ENCODE measurements at places on chromosomes 4 and X.

GRCh38 chr4:150007512-150007911 lies 70.7 kb upstream of the DCLK2 start:
- no peak for DNase-seq

GRCh38 chr4:178745203-178745602 lies 1303.0 kb upstream of the AGA start:
- no peak for DNase-seq

GRCh38 chr4:119172223-119172622 lies 36.6 kb downstream of the MYOZ2 start:
- no peak for DNase-seq

GRCh38 chr4:26468283-26468949 lies 21.9 kb downstream of the CCKAR start:
- no peak for DNase-seq

GRCh38 chrX:46635186-46635585 lies 61.6 kb downstream of the CHST7 start:
- DNase-seq = no peak

GRCh38 chrX:70234355-70234754 lies at the start of gene AWAT1:
AWAT1 (plus strand) TSS chrX:70234655; CDS start chrX:70234696, 41 bp downstream.
- no peak for DNase-seq

DNA sequence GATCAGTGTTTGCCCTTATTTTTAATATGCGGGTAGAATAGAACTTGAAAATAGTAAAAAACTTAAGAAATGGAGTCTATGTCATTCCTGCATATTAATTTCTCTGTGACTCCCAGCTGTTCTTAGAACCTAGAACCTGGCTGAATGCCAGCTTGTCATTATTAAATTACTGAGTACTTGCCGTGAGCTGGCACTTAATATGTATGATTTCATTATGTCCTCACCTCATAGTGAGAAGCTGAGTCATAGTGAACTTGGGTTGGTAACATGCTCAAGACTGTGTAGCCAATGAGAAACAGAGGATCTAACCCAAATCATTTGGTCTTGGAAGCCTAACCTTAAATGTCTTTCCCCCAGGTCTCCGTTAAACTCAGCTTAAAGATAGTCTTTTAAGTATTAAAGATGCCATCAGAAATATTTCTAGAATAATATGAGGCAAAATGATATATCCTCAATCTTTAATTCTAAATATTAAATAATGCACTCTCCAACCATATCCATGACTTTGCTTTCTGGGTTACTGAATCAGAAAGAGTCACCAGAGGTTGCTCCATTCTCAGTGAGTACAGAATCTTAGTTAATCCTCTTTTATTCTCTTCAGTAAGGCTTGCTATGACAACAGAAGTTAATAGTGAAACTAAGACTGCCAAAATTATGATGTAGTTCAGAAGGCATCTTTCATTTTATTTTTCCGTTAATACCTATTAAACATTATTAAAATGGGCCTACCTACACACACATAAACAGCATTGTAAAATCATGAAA lies 58.6 kb upstream of the TLL1 start:
- no peak for DNase-seq

- no peak for DNase-seq
Observed at GRCh38 chr4:176433983-176434382, 114.2 kb downstream of the SPCS3 start.

- no peak for DNase-seq
Observed at GRCh38 chr4:123345935-123346300, 50.7 kb upstream of the SPRY1 start.

- DNase-seq = peak; percentile 27
Observed at GRCh38 chr4:47837094-47837907, 566 bp downstream of the CORIN start.

GRCh38 chr4:17911608-17912007 lies 100.8 kb downstream of the NCAPG start:
- no peak for DNase-seq

DNA sequence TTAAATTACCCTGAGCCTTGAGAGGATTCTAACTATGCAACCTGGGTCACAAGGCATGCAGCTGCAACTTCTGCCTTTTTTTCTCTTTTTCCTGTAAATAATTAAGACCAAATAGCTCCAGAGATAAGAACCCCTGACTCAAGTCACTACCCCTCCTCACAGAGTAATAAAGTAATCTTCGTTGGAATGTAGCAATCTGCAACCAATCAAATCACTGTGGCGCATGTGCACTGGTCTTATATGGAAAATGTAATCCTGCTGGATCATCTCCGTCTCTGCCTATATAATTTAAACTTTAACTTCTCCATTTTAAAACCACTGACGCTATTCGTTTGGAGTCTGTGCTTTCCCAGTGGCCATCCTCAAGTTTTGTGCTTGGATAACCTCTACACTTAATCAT lies 6.1 kb upstream of the EFHC2 start:
- DNase-seq = no peak

GRCh38 chr4:121198251-121198650 lies 34.1 kb upstream of the TNIP3 start:
- DNase-seq = no peak

GRCh38 chr4:171594293-171594692 lies 218.9 kb upstream of the GALNTL6 start:
- no peak for DNase-seq

GRCh38 chr4:157223456-157223855 lies 2.9 kb downstream of the GRIA2 start:
- no peak for DNase-seq

GRCh38 chrX:39425124-39425806 lies 624.0 kb downstream of the MID1IP1 start:
- DNase-seq = no peak

DNA sequence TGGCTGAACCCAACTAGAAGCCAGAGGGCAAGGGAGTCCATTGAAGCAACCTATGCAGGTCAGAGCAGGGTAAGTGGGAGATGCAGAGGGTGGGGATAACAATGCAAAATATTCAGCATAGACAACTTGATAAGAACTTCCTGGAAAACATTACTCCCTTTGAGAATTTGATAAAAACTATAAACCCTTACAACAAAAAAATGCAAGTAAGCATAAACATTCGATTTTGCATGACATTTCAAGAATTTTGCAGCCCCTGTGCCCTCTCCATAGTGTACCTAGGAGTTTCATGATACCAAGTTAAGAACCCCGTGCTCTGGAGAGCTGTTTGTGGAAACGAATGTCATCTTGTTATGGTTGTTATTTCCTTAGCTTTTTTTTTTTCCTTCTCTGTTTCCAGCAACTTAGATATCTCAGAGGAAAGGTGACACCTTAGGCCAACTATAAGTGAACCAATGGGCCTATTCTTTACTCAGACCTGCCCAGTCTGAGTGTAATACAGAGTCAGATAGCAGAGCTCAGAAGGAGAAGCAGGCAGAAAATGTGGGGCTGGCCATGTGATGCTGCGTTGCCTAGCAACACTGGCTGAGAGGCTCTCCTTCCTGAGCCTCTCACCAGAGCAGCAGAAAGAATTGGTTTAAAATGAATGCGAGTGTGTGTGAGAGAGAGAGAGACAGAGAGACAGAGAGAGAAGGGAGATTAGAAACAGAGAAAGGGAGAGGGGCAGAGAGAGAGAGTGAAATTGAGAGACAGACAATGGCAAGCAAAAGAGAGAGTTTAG lies 36.7 kb upstream of the GABRQ start:
- no peak for DNase-seq

- no peak for DNase-seq
Observed at GRCh38 chr4:152206185-152206584, 329.7 kb downstream of the FBXW7 start.

DNA sequence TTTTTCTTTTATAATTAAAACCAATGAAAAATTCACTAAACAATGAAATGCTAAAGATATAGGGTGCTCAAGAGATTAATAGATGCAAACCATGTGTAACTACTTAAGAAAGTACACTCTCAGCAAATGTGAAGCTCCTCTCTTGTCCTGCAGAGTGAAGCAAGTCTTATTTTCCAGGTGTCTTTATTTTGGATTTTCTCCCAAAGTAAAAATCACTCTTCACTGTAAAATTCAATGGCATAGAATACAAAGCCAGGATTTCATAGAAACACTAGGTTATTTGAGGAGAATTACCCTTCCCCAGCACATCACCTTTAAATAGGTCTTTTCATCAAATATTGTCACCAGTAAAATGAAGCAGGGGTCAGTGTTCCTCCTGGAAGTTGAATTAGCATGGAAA lies 57.0 kb upstream of the GIMD1 start:
- DNase-seq = no peak

GRCh38 chr4:22440999-22441398 lies 74.9 kb downstream of the ADGRA3 start:
- DNase-seq = no peak

DNA sequence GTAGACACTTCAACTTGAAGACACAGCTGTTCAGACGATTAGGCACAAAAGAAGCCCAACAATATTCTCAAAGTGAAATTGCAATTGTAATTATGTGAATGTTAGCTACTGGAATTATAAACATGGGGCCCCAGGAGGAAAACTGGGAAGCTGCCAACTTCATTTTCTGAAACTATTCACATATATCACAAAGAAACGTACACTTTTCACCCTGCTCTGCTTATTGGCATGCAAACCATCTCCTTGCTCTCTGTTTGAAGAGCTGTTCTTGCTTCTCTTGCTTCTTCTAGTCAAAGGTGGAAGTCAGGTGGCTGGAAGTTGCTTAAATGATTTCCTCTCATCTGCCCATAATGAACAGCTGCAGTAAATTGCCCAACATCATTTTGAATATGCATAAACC lies 320.1 kb downstream of the CFAP299 start:
- no peak for DNase-seq

- no peak for DNase-seq
Observed at GRCh38 chrX:14697451-14697850, 168.1 kb downstream of the GLRA2 start.

DNA sequence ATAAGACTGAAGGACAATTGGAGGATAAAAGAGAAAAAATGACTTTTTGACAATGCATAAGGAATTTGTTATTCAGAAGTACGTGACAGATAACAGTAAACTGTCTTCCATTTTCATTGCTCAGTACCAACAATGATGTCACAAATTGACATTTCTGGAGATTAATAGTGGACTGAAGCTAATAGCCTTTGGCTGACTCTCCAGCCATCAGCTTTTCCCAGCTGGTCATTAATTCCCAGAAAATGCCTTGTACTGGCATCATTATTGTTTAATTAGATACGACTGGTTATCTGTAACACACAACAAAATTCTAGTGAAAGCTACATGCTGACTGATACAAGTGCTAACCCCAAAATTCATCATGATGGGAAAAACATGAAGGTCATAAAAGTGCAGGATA lies 147.9 kb upstream of the FGF13 start:
- no peak for DNase-seq

- DNase-seq = no peak
Observed at GRCh38 chr4:39528061-39528465, 824 bp upstream of the UGDH start.

DNA sequence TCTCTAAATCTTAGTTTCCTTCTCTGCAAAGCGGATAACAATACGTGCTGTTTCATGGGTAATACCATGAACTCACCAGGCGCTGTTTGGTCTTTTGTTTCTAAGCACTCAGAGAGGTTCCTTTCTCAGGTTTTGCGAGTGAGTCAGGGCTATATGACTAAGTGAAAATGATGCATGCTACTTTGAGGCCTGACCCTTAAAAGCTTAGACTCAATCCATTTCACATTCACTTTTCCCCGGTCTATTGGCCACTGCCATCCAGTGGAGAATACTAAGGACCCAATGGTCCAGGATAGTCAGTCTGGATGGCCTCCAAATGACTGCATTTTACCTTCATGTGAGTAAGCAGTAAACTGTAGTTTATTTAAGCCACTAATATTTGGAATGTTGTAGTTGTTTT lies 400.8 kb upstream of the SLIT2 start:
- DNase-seq = no peak

DNA sequence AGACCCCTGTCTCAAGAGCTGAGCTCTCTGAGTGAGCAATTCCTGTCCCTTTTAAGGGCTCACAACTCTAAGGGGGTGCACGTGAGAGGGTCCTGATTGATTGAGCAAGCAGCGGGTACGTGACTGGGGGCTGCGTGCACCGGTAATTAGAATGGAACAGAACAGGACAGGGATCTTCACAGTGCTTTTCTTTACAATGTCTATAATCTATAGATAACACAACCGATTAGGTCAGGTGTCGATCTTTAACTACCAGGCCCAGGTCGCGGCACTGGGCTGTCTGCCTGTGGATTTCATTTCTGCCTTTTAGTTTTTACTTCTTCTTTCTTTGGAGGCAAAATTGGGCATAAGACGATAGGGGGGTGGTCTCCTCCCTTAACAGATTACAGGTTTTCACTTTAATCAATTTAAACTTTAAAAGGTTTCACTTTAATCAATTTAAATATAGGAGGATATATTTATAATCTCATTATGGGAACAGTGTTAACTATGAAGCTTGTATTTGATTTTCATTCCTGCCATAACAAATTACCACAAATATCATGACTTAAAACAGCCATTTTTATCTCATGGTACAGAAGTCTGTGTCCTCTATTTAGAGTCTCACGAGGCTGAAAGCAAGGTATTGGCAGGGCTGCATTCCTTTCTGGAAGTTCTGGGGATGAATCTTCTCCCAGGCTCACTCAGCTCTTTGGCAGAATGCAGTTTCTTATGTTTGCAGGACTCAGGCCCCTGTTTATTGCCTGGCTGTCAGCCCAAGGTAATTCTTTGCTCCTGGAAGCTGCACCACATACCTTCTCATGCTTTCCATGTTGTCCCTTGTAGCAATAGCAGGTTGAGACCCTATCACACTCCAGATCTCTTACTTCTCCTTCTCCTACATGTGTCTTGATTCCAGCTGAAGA lies 5.2 kb downstream of the SPATA4 start:
- DNase-seq = no peak

DNA sequence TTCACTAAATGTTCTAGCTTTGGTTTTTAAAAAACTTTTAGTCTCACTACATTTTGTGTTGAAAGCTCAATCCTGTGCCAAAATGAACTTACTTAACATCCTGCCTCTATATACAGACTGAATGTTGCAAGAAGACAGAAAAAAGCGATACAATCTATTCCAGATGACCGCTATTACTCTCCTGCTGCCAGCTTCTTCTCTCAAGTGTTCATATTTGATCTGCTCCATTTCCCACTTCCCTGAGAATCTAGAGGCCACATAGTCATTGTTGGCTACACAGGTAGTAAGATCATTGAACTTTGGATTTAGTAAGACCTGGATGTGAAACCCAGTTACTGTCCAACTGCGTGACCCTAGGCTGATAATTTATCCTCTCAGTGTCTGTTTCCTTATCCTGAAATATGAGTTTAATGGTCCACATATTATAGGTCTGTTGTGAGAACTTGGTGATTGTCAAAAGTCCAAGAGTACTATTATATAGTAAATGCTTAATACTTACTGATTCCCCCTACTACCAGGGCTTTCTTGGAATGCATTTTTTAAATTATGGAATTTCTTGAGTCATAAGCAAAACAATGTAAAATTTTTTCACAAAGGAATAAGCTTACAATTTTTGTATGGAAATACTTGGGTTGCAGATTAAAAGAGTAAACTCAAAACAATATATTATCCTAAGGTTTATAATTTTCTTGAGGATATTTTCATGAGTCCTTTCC lies 976.8 kb upstream of the ADGRL3 start:
- no peak for DNase-seq

GRCh38 chrX:70479247-70479921 lies 34.7 kb downstream of the DLG3 start:
- no peak for DNase-seq
